GF-D8 (cell line): ENCODE measurements at places on chromosomes 1 and 21.

DNA sequence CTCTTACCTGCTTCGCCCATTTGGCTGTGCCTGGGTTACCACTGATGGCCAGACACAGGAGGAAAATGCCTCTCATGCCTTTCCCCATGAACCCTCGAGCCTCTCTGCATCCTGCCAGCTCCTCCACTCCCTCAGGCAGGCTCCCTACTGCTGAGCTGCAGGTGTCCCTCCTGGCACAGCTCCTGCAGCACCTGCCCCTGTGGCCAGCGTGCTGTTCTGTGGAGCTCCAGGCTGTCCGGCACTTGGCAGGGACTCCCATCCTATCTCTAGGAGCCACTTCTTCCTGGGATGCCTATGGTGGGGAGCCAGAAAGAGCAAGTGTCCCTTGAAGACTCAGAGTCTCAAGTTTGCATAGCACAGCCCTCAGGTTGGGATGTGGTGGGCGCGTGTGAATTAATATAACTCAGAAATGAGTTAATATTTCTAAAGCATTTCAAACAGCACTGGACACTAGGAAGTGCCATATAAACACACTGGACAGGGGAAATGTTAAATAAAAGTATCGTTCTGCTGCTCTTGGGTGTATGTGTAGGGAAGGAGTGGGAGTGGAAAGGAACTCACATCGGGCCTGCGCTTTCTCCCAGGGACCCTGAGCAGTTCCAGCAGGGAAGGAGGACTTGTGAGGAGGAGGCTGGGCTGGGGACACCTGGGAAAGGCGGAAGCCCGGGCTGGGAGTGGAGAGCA lies 2.7 kb downstream of the LRRC71 start:
- no peak for DNase-seq

DNA sequence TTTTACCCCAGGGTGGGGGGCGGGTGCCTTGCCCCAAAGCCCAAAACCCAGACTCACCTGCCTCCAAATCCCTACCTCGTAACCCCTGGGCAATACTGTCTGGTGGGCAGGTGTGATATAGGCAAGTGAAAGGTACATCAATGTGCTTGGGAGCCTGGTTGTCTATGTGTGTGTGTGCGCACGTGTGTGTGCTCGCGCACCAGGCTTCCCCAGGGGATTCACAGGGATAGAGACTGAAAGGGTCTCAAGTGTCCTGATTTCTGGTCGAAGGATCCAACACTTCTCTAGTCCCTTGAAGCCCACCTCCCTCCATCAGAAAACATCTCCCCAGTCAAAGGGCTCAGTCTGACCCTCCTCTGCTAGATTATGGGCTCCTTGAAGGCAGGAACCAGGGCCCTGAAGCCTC lies 28.9 kb upstream of the EPB41 start:
- DNase-seq, result no peak

GRCh38 chr1:115282807-115283208 lies 55.2 kb downstream of the NGF start:
- DNase-seq, result no peak

DNA sequence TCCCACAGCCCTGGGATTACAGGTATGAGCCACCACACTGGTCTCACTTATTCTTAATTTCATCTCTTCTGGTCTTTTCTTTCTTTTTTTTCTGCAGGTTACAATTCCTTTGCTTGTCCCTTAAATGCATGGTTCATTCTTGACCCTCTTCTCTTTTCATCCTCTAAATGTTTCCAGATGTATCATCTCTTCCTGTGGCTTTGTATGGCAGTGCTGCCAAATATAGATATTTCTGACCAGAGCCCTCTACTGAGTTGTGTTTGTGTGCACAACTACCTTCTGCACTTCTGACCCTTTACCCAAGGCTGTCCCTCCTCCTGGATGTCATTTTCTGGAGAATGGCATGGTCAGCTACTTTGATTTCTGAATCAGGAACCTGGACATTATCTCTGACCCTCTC lies 32.5 kb downstream of the OLFML3 start:
- no peak for DNase-seq

- DNase-seq, result no peak
Measured at GRCh38 chr1:220895412-220895946, 16.2 kb downstream of the HLX start.

- no peak for DNase-seq
Measured at GRCh38 chr1:226588484-226588883, 39.9 kb downstream of the STUM start.

DNA sequence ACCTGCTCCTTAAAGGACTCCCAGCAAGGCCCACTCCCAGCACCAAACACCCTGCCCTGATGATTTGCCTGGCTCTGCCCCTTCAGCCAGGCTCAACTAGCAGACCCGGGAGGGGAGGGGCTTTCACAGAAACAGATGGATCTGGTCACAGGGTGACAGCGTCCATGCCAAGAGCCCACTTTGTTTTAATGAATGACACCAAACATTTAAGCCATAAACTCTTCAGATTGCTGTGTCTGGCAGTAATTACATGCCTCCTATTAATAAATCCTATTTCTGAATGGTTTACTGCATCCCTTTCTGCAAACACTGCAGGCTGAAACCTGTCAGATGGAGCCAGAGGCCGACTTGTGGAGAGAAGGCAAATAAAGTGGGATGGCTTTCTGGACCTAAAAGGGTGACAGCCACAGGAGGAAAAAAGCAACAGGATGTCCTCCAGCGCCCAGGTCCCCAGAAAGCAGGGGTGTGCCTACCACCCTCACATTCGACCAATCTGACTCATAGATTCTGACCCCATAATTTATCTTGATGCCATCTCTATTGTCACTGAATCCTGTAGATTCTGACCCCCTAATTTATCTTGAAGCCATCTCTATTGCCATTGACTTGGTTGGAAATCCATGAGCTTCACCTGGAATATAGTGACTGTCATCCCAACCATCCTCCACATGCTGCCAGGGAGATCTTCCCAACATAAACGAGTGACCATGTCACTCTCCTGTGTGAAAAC lies 200.9 kb downstream of the PLPP3 start:
- DNase-seq, result no peak

DNA sequence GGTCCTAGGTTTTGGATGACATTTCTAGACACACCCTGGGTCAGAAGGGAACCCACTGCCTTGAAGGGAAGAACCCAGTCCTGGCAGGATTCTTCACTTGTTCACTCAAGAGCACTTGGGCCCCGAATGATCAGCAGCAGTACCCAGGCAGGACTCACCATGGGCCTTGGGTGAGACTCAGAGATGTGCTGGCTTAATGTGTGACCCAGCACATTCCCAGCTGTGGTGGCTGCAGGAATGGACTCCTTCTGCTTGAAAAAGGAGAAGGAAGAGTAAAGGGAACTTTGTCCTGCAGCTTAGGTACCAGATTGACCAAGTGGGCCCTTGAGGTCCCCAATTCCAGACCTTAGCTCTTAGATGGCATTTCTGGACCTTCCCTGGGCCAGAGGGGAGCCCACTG lies 12.3 kb upstream of the SMAP2 start:
- DNase-seq, result no peak

DNA sequence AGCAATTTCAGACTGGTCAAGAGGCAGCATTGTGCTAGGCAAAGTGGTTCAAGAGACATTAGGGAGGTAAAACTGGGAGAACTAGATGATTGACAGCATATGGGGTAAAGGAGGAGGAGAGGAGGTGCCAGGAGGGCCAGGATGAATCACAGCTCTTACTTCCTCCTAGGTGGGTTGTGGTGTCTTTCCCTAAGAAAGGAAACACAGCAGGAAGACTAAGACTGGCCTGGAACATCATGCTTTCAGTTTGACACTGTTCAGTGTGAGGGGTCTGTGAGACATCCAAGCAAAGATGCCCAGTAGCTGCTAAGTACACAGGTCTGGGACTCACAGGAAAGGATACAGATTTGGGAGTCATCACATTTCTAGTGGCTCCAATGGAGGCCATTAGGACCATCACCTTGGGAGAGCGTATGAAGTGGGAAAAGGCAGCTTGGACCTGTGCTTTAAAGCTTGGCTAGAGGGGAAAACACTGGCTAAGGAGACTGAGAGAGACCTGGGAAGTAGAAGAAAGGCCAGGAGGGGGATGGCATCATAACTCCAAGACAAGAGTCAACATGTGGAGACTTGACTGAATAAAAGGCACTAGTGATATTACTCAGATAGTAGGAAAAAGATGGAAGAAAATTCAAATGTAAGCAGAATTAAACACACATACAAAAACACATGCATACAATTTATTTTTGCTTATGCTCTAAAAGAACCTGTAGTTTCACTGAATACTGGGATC lies 17.3 kb downstream of the CD58 start:
- no peak for DNase-seq

DNA sequence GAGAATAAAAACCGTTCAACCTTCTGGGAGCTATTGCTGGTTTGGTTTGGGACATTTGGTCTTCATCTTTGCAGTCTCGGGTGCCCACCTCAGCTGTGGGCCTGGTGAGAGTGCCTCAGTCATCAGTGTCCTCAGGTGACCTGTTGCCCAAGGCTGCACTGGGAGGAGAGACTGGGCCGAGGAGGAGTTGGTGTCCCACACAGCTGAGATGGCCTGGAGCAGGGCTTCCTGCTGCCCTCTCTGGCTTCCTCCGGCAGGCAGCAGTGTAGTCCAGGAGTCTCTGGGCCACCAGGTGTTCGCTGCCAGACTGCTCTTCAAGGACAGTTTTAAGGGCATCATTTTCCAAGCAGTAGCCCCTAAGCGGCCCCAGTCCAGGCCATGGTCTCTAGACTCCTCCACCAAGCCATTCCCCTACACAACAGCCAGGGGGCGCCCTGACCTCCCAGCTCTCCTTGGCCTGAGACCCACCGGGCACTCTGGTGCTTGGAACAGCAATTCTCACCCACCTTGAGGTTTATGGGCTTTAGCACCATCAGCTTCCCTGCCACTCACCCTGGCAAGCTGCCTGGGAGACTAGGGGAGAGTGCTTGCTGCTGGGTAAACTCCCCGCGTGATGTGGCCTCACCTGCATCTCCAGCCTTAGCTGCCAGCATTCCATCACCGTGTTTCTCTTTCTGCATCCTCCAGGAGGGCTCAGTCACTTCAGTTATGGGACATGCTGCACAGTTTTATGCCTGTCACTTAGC lies 9.1 kb upstream of the SYTL1 start:
- no peak for DNase-seq

DNA sequence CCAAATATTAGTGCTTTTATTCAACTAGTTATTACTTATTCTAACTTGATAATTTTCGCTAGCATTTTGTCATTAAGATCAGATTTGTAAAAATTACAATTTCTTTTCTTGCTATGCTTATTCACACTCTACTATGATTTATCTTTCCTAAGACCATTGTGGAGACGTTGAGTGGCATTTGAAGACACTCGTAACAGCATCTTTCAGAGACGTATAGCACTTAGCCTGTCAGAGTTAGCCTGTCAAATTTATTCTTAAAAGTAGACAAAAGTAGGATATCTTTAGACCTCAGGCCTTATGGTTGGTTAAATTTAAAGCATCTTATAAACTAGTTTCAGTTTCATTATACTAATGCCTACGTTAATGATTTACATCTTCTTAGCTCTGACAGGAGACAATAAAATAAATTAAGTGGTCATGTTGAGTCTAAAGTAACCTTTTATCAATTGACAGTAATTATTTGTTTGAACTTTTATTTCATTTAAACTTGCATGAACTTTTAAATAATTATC lies 1410.1 kb downstream of the MRPL39 start:
- DNase-seq, result no peak

GRCh38 chr1:26153966-26154532 lies 4.8 kb upstream of the FAM110D start:
- DNase-seq, result no peak

GRCh38 chr1:29804181-29804899 lies 568.0 kb downstream of the PTPRU start:
- DNase-seq, result no peak

DNA sequence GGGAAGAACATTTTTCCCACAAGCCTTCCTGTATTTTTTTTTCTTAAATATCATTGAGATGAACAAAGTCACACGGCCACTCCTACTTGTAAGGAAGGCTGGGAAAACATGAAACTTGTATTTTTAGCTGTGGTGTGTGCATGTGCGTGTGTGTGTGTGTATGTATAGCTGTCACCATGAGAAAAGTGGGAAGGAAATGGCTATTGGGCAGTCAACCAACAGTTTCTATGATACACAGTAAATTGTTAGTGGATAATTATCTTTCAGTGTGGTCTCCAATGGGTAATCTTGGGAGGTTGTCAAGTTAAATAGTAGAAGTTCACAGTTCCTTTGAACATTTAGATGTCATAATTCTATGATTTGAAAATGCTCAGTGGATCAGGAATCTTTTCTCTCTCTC lies 132.7 kb upstream of the USP24 start:
- no peak for DNase-seq

DNA sequence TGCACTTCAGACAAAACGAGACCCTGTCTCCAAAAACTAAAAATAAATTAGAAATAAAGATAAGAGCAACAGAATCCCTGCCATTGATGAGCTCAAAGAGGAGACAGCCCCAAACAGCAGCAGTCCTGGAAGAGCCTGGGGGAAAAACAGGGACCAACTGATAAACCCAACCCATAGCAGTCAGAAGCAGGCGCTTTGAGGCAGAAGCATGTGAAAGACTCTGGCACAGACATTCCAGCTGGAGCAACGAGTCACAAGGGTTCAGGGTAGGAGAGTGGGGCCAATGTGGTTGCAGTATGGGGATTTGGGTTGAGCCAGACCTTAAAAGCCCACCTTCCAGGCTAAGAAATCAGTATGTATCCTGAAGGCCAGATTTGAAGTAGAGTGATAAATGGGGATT lies 78.5 kb downstream of the MPZL1 start:
- DNase-seq, result no peak

GRCh38 chr21:27764056-27764455 lies 797.2 kb upstream of the ADAMTS5 start:
- no peak for DNase-seq

GRCh38 chr1:7960165-7960564 lies 1.3 kb upstream of the PARK7 start:
- no peak for DNase-seq

- DNase-seq, result no peak
Measured at GRCh38 chr1:202935844-202936243, 8.8 kb upstream of the KLHL12 start.

DNA sequence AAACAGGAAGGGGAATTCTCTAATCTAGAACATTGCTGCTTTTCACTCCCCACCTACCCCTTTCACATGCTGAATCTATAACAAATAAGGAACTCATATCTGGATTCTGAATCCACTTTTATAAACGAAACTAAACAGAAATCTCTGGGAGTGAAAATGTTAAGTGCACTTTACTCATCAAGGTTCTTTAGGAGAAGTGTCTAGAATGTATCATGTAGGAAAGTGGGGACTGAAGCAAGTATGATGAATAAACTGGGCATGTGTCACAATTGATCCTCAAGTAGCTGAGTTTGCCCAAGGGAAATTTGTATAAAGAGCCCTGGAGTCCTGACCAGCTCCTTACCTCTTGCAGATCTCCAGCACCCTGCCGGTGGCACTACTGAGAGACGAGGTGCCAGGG lies 19.8 kb downstream of the AVPR1B start:
- DNase-seq, result no peak

GRCh38 chr1:197435224-197435623 lies 167.2 kb downstream of the CRB1 start:
- no peak for DNase-seq
